ENCODE measurements at places on chromosomes 1 and 21.

DNA sequence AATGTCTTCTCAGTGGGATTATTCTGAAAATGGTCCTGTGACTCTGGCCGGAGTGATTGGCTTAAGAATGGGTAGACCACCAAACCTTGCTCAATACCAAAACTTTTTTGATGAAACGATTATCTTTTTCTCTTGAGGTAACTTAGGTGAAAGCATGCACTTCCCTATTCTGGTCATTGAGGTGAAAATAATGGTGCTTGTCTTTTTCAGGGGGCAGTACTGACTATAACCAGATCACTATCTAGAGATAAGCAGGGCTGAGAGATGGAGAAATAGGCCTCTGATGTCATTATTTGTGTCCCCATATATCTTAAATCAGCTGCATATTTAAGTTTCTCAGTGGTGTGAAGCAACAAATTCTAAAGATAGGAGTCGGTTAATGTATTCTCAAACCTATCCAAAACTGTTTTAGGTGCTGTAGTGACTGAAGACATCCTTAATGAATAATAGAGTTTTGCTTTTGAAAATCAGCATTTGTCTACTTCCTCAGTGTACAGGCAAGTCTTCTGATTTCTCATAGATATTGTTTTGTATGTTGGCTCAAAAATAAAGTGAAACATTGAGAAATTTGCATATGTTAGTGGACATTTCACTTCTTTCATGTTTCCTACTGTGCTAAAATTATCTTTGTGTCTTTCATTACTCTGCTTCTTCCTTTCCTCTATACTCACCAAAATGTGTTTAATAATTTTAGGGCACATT lies 735.3 kb upstream of the ADGRL4 start:
- no peak for DNase-seq

GRCh38 chr1:53384796-53385195 lies 56.9 kb upstream of the LRP8 start:
- DNase-seq = no peak

GRCh38 chr1:15788624-15789301 lies 18.7 kb downstream of the UQCRHL start:
- no peak for DNase-seq

- no peak for DNase-seq
Observed at GRCh38 chr1:72885841-72886240, 603.5 kb upstream of the NEGR1 start.

- DNase-seq = no peak
Observed at GRCh38 chr1:188584119-188584518, 1755.4 kb downstream of the PLA2G4A start.

- no peak for DNase-seq
Observed at GRCh38 chr1:59020151-59020997, 236.5 kb upstream of the JUN start.

DNA sequence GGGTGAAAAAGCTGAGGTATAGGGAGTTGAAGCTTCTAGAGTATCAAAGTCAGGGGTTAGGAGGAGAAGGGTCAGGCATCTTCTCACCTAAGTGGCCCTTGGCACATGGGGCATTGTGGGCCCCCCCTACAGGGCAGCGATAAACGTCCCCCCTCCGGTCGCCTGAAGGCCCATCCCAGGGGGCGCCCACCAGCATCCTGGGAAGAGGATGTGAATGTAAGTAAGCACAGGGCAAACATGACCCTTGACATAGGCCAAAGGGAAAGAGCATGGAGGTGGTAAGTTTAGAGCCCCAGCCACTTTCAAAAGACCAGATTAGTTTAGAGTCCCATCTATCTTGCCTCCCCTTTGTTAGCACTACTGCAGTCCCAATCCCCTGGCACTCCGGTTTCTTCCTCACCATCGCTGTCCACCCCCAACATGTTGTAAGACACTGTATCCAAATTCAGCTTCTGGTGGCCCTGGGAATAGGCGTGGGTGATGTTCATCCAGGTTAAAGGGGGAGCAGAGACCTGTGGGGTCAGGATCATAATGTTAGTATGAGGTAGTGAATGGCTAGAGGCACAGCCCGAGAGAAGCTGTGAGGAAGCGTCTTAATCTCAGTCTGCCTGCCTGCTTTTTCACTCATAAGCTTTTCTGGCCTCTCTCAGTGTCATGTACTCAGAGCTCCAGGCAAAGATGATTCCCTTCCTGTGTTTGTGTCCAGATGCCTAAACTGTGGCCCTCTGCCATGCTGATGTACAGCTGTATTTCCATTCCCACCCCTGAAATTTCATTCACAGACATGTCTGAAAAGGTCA lies 2.7 kb downstream of the ITGA10 start:
- peak; percentile 71 for DNase-seq

- DNase-seq = no peak
Observed at GRCh38 chr1:116804736-116805135, 50.5 kb downstream of the CD2 start.

GRCh38 chr1:39657923-39658485 lies 13.9 kb downstream of the NT5C1A start:
- DNase-seq = no peak

GRCh38 chr1:50559421-50559820 lies 136.2 kb upstream of the DMRTA2 start:
- no peak for DNase-seq

DNA sequence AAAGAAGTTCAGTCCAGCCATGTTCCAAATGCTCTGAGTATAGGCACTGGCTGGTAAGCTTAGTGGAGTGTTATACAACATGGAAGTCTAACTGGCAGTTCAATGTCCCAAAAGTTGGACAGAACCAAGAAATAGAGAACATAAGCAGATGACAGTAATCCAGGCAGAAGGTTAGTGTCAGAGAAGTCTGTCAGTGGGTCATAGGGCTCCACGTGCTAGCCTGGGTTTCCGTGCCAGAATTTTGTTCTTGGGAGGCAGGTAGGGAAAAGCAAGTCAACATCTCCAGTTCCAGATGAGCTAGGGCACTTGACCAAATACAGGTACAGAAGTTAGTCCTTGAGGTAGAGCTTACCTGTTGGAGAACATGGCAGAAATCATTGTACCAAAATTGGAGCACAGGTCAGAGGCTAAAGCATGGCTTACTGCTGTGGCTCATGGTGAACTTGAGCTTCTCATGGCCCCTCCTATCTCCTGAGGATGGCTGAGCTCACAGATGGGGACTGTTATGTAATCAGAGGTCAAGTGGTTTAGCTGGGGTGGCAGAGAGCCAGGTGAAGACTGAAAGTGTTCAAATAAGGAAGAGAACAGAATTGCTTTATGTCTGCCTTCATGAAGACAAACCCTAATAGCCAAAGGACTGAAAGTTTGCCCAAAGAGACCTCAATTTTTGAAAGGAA lies 170.8 kb downstream of the NFIA start:
- DNase-seq = no peak

- no peak for DNase-seq
Observed at GRCh38 chr1:17403081-17403480, 31.1 kb downstream of the PADI6 start.

DNA sequence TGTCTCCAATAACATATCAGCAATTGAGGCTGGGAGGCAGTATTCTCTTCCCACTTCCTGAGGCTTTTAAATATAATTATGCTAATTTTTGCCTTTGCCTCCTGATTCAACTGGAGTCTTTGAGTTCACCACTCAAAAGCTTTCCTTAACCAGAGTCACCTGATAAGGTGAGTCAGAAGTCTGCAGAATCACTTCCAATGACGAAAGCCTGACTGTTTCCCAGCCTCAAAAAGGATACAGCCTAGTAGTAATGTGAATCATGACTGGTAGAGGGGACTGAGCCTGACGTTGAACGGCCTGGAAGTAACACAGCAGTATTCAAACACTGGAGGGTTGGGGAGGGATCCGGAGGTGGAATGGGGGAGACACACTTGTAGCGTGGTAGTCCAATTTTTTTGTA lies 10.4 kb upstream of the MRPL9 start:
- no peak for DNase-seq

- DNase-seq = no peak
Observed at GRCh38 chr1:209929751-209930150, 8.3 kb upstream of the SYT14 start.

- DNase-seq = peak; percentile 68
Observed at GRCh38 chr1:111937147-111937725, 52.2 kb downstream of the KCND3 start.

- DNase-seq = no peak
Observed at GRCh38 chr1:233651563-233652233, 37.8 kb downstream of the KCNK1 start.

DNA sequence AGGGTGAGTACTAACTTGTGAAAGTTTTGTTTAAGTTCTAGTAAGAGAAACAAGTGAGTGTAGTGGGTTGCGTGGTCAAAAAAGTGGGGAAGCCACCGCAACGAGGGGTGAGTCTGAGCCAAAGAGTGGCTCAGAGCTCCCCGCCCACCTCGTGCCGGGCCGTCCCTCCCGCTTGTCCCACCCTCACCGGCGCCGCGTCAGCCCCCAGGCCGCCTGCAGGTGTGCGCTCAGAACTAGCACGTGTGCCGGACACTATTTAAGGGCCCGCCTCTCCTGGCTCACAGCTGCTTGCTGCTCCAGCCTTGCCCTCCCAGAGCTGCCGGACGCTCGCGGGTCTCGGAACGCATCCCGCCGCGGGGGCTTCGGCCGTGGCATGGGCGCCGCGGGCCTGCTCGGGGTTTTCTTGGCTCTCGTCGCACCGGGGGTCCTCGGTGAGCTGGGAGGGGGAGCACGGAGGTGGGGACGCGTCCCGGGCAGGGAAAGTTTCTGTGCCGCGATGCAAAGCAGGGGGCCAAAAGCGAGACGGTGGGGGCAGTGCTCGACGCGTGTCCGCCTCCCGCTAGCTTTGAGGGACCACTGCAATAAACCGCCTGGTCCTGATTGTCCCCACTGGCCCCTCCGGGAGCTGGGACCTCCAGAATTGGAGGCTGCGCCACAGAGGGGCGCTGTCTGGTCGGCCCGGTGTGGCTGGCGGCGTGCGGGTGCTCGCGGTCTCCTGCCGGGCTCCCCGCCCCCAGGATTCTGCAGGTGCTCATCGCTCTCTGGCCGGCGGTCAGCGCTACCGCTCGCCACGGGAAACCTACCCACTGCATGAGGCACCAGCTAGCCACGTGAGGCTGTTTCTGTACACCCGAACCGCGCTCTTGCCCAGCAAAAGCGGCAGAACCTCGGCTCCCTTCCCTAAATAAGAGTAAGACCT lies at the start of gene CR2:
CR2 (plus strand) TSS at position 283 of the 919 bp plus-strand sequence; CDS start at position 374, 91 bp downstream.
- no peak for DNase-seq

- no peak for DNase-seq
Observed at GRCh38 chr1:1032424-1032823, 12.5 kb downstream of the AGRN start.

- no peak for DNase-seq
Observed at GRCh38 chr1:180542113-180542837, 16.5 kb upstream of the OVAAL start.

GRCh38 chr1:65105596-65105995 lies 42.4 kb upstream of the AK4 start:
- DNase-seq = peak; percentile 21

DNA sequence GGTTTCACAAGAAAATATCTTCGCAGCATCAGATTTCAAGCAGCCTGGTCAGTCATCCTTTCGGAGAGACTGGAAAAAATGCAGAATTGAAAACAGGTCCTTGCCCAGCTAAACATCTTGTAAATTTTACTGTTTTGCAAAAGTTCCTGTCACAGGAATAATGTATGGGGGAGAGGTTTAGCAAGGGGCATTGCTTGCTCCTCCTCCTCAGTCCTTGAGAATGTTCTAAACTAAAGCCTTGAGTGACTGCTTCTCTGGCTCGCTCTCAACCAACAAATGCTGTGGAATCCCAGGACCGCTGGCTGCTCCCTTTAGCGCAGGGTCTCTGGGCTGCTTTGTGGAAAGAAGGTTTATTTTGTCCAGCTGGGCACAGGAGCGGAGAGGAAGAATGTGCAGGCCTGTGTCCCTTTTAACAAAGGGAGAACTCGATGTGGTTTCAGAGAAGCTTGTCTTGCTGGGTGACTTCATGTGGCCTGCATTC lies 33.6 kb upstream of the FHAD1 start:
- no peak for DNase-seq

DNA sequence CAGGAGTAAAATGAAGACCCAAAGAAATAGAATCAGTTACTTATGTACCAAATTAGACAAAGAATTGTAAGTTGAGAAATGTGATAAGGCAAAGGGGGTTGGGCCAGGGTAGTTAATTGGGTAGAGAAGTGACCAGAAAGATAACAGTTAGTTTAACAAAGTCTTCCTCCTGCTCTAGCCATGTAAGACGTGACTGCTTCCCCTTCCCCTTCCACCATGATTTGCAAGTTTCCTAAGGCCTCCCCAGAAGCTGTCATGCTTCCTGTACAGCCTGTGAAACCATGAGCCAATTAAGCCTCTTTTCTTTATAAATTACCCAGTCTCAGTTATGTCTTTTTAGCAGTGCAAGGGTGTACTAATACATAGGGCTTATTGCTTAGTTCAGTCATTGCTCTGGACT lies 142.0 kb upstream of the PDE4B start:
- no peak for DNase-seq

GRCh38 chr21:21039624-21040170 lies 41.5 kb downstream of the NCAM2 start:
- no peak for DNase-seq

- DNase-seq = no peak
Observed at GRCh38 chr1:17136145-17136544, 16.9 kb upstream of the PADI2 start.

DNA sequence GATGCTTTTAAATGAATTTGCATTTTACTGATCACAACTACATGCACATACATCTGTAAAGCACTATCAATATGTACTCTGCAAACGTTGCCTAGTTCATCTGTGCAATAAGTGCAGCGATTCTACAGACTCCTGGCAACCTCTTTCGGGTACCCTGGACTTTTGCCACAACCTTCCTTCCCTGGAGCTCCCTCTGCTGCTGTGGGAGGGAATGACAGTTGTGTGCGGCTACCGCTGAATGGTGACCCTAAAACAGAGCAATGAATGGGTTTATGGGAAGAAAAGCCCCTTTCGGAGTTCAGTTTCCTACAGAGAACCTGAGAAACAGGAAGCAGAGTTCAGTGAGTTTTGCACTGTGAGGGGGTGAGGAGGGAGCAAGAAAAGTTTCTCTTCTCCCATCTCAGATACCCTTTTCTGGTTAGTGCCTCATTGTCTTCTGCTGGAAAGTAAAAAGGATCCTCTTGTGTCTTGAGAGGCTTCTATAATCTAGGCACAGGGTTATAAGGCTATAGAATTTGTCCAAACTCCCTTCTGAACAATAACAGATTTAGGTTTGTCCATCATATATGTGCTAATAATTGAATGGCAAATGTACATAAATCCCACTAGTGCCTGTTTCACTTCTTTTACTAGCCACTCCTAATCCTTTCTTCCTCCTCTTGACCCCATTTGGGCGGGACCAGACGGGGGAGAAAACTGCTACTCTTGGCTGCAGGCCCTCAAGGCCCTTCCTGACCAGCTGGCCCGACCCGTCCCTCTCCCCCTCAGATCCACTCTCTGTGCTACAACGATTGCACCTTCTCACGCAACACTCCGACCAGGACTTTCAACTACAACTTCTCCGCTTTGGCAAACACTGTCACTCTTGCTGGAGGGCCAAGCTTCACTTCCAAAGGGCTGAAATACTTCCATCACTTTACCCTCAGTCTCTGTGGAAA lies 19.8 kb upstream of the SARS1 start:
- DNase-seq = no peak

- no peak for DNase-seq
Observed at GRCh38 chr1:67888216-67889106, 55.2 kb upstream of the GNG12 start.

GRCh38 chr1:168762473-168762872 lies 33.5 kb upstream of the DPT start:
- no peak for DNase-seq

- DNase-seq = no peak
Observed at GRCh38 chr1:222263791-222264190, 284.1 kb downstream of the HHIPL2 start.

- no peak for DNase-seq
Observed at GRCh38 chr1:241900381-241900780, 52.4 kb downstream of the EXO1 start.

All from coronary artery (tissue), 2 donors.